ENCODE measurements at places on chromosomes 4 and X. TPM values are rescaled to one million over a fixed set of nuclear protein-coding genes. Genes with fewer than 3 reads are reported as not detected.

Gene HAUS3
- 18.4 TPM for total RNA-seq

Gene UCHL1
- 3.0 TPM for total RNA-seq

Gene GPR50
- not detected for total RNA-seq

Gene PDE5A
- total RNA-seq, result 0.22 TPM

Gene CT45A1
- not detected for total RNA-seq

Gene CFAP47
- total RNA-seq, result not detected

DNA sequence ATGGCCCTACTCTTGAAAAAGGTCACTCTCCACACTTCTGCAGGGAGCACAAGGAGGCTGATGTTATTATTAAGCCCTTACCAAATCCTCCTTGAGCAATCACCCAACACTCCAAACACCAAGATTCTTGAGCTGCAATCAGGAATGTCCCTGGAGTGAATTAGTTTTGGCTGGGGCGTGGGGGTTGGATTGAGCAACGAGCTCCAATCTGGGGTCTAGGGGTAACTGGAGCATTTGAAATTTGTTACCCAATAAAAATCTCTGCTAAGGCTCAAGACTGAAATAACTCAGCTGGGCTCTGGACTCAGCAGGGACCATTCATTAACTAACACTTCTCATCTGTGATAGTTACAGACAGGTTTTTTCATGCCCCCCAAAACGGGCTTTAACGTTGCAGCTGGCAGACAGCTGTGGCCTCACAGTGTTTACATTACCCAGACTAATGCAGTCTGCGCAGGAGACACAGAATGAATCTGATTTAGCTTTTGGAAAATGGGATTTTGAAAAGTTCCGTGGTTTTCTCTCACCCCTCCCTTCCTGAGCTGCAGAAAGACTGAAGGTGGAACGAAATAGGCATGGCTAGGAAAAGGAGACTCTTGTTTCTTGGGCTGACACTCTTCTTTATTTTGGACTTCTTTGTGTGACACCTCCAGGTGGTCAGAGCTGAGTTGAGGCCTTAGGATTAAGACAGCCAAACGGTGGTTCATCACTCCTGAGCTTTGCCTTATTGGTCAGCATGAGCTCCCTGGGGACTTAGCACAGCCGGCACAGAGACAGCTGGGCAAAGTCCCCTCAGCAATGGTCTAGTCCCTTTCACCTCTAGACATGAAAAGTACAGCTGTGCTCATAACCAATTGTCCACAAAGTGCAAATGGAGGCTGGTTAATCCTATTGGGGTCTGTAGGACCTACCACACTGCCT is 26.6 kb downstream of the PLAC1 start:
- no peak for DNase-seq

DNA sequence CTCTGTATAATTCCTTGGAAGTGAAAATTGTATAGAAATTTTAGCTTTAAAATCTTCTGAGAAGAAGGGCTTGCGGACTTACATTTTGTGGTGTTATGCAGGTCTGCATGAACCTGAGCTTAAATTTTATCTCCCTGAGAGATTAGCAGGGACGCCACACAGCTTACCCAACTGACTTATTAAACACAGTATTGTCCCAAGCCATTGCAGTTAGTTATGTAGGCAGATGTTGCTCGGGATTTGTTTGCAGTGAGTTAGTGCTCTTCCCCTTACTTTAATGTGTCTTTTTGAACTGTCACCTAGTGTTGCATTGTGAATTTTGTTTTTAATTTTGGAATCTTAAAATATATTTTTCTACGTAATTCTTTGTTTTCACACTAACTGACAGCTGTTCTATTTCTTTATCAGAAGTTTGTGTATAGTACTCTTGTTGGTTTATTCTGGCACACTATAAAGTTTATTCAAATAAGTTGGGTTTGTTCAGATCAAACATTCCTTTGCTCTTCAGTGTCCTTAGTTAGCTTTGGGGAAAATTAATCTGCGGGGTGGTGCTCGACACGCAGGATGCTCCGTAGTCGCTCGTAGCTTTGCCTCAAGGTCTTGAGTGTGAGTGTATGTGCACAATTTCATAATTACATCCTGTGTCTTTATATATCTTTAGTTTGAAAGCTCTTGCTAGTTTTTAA is 145.4 kb downstream of the STIM2 start:
- DNase-seq, result no peak

DNA sequence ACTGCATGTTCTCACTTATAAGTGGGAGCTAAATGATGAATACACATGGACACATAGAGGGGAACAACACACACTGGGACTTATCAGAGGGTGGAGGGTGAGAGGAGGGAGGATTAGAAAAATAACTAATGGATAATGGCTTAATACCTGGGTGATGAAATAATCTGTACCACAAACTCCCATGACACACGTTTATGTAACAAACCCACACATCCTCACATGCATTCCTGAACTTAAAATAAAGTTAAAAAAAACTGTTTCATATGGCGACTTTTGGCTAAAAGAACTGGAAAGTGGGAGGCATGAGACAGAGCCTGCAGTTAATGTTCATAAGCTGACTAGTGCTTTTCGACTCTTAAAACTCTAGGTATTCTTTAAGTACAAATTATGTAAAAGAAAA is 98.9 kb upstream of the NPFFR2 start:
- DNase-seq, result no peak

- DNase-seq, result no peak
Measured at GRCh38 chr4:12734586-12734985, 749.6 kb downstream of the RAB28 start.

DNA sequence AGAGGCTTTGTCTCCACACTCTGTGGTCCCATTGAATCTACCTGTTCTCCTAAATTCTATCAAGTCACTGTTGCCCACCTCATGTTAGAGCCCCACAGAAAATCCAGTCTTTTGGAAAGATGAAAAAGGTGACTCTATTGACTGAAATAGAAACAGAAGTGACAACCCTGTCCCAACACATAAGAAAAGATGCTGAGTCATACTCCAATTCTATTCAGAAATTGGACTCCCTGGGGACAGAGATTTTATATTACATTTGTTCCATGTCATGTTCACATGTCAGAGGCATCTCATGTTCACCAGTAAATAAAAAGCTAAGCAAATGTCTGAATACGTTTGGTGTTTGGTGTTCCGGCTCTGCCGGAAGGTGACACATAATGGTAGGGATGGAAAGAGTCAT is 2.9 kb upstream of the GRPR start:
- no peak for DNase-seq

DNA sequence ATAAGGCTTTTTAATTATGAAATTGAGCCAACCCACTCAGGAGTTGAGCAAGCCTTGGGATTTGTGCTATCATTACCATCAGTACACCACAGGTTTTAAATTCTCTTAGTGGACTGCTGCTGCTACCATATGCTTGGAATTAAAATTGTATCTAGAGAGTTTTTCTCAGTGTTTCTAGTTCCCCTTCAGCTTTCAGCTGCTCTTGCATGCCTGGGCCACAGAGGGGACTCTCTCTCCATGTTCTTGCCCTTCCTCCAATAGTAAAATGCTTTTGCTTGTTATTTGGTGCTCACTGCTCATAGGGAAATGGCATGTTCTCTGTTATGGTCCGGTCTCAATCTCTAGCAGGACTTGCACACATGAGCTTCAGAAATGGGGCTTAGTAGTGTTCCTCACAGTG is 101.9 kb downstream of the IGSF1 start:
- no peak for DNase-seq

DNA sequence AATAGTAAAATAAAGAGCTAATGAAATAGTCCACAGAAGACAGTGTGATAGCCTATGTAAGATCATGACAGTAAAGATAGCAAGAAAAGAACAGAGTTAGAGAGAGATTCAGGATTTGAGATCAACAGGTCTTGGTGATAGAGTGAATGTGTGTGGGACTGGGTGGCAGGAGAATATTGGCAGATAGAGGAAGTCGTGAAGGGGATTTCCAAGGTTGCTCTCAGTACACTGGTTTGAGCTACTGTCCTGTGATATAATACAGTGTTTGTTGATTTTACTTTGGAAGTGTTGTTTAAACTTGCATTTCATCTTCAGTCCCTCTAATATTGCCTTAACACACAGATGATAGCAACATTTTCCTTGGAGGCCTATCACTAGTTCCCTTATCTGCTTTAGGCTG is 44.1 kb downstream of the DTHD1 start:
- no peak for DNase-seq

- DNase-seq, result no peak
Measured at GRCh38 chrX:82041034-82041433, 839.1 kb downstream of the SH3BGRL start.

- no peak for DNase-seq
Measured at GRCh38 chr4:34181891-34182290, 2062.4 kb downstream of the ARAP2 start.

DNA sequence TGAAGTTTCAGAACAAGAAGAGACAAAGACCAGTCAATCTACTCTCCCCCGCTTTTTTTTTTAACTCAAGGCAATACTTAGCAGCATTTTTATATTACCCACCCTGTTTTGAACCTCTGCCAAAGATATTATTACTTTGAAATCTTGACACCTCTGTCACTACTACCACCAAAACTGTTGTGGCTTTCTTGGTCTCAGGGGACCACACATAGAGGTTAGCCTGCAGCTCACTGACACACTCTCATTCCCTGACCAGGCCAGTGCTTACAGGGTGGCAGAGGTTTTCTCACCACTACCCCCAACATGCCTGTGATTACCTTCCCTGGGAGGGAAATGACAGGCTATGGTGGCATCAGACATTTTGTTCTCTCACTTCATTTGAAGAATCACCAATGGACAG is 137.4 kb upstream of the STIM2 start:
- DNase-seq, result peak; percentile 46

DNA sequence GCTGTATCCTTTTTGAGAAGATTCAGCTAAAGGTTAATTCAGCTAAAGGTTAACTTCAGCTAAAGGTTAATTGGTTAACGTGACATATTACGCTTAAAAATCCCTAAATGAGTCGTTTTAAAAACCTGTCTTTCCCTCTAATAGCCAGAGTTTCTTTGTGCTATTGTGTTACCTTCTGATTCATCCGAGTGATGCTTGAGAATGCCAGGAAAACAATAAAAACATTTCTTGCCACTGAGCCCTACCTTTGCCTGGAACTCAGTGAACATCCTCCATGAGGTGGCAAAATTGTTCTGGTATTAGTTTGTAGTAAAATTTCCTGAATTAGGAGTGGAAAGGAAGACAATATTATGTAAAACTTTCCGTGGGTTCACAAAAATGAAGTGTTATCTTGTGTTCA is 13.7 kb upstream of the TMPRSS11E start:
- no peak for DNase-seq

GRCh38 chrX:11159149-11159548 is 48.0 kb downstream of the HCCS start:
- DNase-seq, result no peak

DNA sequence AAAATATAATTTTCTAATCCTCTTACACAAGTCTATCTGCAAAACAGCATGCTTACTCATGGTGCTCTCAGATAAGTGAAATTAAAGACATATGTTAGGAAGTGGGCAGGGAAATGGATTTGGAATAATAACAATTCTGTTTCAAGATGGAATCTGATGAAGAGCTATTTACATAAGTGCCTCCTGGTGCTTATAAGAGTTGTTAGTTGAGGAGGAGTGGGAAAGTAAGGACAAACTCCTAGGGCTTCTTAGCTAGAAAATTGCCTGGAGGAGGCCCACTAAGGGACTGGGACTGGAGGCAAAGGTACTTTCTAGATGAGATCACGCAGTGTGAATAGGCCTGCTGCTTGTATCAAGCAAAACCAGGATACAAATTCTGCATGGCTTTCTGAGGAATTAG is 939.8 kb downstream of the GLUD2 start:
- DNase-seq, result no peak

- DNase-seq, result peak; percentile 63
Measured at GRCh38 chr4:48017108-48017571, 568 bp downstream of the NIPAL1 start.

GRCh38 chr4:164012396-164013027 is 518.0 kb downstream of the TMA16 start:
- DNase-seq, result peak; percentile 9

GRCh38 chrX:16162391-16162790 is 4.9 kb upstream of the MAGEB17 start:
- DNase-seq, result no peak

DNA sequence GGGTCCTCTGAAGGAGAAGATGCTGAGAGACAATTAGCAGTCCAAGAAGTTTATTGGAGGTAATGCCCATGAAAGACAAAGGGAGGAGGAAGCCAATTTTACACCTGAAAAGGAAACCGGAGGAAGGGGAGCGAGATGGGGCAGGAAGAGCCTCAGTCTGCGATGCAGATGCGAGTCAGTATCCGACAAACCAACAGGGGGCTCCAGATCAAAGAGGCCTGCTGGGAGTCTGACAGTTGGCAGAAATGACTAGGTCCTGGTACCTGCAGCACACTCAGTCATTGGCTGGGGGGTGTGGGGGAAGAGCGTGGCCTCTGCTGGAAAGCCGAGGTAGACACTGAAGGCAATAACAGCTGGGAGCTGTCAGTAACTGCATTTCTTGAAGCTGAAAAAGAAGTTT is 231.1 kb upstream of the CENPE start:
- peak; percentile 27 for DNase-seq

GRCh38 chr4:2372488-2373030 is 45.9 kb downstream of the ZFYVE28 start:
- DNase-seq, result no peak

GRCh38 chr4:152599095-152599494 is 63.2 kb upstream of the FBXW7 start:
- DNase-seq, result no peak

DNA sequence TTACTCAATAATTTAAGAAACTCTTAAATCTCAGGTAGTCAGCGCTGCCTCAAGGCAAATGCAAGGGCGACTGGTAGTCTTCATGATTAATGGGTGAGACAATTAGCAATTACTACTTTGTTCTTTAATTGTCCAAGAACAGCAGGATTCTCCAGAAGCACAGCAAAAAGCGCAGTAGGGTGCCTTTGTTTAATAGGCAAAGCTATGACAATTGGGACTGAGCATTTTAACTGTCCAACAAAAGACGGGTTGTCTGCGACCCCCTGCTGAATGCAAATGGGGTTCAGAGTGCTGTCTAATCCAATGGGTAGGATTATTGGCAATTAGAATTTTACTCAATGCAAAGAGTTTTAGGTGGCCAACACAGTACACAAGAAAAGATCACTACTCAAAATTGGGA is 286.1 kb downstream of the CHIC1 start:
- no peak for DNase-seq

GRCh38 chr4:128913228-128913627 is 103.7 kb downstream of the JADE1 start:
- no peak for DNase-seq

DNA sequence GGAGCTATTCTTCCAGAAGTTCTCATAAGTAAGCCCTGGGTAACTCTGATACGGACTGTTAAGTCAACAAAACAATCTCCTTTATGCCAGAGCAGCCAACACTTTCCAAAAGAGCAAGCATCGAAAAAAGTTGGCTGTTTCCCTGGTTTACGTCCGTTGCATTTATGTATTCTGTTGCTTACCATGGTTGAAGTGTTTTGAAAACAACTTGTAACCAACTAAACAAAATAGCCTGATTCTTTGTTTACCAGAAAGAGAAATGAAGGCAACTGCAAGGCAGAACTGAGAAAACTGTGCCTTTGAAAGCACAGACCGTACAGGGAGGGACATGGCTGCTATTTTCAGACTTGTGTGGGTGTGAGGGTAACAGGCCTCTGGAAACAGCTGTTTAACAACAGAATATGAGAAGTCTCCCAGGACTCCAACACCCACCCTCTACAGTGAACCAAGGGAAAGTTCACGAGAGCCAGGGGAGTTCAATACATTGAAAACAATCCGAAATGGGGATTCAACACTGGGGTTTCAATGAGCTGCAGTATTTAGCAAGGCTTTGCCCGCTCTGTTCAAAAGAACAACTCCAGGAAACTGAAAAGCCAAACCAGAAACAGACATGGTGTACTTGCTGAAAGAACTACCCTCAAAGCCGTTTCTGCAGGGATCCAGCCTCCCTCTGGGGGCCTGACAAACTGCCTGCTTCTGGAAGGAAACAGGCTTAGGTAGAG is 95.8 kb upstream of the EGFL6 start:
- peak; percentile 8 for DNase-seq

- no peak for DNase-seq
Measured at GRCh38 chrX:12951595-12951975, 23.3 kb upstream of the TMSB4X start.
